Regular cardiac myocyte (primary cell): ENCODE measurements at places on chromosomes 3 and 15. TPM values are rescaled to one million over a fixed set of nuclear protein-coding genes. Genes with fewer than 3 reads are reported as not detected.

The PRRT3 gene
- 1.2 and 2.0 TPM in 2 replicates for total RNA-seq

The PLIN1 gene
- total RNA-seq, result under 0.01 and 0.28 TPM in 2 replicates

The LRRC2 gene
- total RNA-seq, result 3.6 and 5.4 TPM in 2 replicates

The CHDH gene
- total RNA-seq, result under 0.01 TPM in 1 of 2 replicates, not detected in the other

The OR5K1 gene
- total RNA-seq, result not detected in 2 replicates

The CDV3 gene
- total RNA-seq, result 182 and 192 TPM in 2 replicates

The ANKRD34C gene
- not detected in 2 replicates for total RNA-seq

The MYO9A gene
- 30.9 and 44.0 TPM in 2 replicates for total RNA-seq
